ENCODE measurements at places on chromosomes 7 and 10.

DNA sequence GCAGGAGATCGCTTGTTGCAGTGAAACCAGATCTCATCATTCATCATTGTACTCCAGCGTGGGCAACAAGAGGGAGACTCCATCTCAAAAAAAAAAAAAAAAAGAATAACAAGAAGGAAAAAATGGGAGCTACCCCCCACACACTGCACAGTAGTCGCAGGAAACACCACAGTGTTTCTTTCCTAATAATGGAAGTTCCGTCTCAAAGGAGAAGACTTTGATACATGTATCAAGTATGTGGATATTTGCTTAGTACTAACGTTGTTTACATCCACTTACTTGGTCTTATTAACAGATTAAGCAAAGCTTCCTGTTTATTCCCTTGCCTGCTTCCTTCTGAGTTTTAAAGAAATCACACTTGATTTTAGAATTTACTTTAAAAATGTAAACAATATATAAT is 22.2 kb downstream of the YAE1 start:
- DNase-seq = no peak

DNA sequence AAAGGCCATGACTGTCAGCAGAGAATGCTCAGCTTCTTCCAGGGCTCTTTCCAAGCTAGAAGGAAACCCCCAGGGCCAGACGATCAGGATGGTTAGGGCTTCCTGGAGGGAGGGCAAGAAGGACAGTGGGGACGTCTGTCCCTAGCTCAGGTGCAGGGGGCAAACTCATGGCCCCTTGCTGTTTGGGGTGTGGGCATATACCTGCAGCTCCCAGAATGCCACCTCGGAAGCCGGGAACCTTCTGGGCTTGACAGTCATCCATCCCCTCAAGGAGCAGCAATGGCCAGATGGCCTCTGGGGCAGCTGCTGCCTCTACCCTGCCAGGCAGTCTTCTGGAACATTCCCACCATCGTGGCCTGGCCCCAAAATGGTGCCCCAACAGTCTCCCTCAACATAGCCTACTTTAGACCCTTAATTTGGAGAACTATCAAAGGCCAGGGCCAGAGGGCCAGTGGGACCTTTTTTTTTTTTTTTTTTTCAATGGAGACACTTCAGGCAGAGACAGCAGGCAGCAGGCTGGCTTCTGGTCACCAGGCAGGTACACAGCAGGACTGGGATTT is 40.2 kb upstream of the ZMIZ1 start:
- DNase-seq = no peak

DNA sequence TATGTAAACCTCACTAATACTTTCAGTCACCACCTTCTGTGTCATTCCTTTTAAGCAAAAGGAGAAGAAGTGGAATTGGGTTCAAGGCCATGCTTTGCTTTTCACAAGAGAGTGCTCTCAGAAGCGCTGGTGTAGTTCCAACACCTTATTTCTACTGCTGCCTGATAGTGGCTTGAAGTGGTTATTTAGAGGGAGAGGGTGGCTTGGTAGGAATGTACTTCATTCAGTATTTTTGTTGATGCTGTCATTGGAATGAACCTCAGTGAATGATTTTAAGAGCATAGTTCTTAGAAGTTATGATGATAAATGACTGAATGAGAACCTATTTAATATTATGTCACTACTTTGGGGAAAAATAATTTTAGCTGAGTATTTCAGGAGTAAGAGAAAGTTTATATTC is 396.7 kb downstream of the EXOC4 start:
- no peak for DNase-seq

DNA sequence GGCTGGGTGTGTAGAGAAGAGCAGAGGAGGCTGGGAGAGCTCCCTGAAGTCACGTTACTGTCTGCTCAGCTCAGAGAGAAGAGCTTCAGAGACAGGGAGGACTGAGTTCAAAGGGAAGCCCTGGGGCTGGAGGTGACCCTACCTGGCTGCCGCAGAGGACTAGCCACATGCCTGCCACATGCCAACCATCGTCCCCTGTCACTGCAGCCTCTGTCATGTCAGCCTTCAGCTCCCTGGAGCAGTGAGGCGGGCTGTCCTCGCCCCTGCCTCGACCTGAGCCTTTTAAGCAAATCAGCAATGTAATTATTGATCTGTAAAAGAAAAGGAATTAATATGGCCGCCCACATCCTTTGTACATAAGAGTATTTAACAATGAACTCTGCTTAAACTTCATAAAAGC is 89.3 kb upstream of the RET start:
- DNase-seq = no peak

DNA sequence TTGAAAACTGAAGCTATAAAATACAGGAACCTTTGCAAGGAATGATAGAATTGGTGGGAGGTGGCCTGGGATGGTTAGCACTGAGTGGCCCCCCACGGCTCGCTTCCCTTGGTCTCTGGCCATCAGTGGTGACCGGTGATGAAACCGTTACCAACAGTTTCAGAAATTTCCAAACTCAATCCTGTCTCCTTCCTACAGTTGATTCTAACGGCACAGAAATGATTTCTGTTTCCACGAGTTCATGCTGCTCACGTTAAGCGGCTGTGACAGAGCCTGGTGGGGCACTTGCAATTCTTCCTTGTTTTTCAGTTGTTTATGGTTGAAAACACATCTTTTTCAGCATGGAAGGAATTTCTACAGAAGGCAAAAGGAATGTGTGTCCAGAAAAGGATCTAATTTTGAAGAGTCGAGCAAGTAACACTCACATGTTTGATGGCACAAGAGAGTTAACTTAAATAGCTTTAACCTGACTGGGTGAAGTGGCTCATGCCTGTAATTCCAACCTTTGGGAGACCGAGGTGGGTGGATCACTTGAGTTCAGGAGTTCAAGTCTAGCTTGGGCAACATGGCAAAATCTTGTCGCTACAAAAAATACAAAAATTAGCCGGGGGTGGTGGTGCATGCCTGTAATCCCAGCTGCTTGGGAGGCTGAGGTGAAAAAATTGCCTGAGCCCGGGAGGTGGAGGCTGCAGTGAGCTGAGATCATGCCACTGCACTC is 100.1 kb downstream of the DNAJB6 start:
- DNase-seq = no peak

DNA sequence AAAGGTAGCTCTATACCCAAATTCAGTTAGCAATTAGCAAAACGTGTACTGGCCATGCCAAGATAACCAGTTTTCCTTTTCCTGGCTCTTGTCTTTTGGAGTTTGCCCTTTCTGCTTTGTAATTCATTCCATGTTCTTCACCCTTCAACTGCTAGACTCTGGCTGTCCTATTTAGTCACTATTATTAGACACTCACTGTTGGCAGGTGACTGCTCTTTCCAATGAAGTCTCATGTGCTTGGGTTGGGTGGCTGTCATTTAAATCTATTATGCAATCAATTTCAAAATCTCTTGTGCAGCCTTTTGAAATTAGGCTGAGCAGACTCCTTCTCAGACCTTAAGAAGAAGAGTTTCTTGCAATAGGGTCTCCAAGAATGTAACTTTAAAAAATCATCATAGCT is 266.5 kb downstream of the GPR158 start:
- DNase-seq = no peak

- DNase-seq = no peak
Observed at GRCh38 chr7:45105588-45106188, 5.8 kb downstream of the TBRG4 start.

DNA sequence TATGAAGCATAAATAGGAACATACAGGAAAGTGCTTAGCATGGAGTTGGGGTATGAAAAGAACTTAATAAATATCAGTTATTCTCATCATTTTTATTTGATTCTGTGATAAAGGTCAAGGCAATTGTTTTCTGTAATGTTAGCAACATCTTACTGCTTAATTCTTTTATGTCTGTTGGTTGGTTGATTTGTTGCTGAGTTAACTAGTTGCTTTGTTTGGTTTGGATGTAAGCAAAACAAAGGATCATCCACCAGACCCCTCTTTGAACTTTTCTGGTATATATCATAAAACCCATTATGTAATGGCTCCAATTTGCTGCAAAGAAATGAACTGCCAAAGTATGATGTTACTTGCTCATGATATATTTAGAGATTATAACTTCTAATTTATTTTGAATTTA is 44.5 kb downstream of the CH25H start:
- no peak for DNase-seq

- no peak for DNase-seq
Observed at GRCh38 chr10:132774181-132774901, 11.6 kb downstream of the NKX6-2 start.

DNA sequence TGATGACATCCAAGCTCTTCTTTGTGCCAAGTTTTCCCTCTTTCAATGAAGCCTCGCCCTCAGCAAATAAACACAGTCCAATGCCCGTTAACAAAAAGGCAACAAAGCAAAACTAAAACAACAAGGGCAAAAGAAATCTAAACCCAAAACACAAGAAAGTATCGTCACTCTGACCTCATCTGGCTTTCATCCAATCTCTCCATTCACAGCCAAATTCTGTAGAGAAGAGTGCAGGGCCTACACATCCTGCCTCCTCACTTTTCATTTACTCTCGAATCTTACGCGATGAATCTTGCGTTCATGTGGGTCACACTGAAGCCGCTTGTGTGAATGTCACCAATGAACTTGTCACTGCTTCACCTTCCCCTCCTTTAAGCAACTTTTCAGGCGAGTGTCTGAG is 15.9 kb upstream of the AKR1E2 start:
- DNase-seq = no peak

DNA sequence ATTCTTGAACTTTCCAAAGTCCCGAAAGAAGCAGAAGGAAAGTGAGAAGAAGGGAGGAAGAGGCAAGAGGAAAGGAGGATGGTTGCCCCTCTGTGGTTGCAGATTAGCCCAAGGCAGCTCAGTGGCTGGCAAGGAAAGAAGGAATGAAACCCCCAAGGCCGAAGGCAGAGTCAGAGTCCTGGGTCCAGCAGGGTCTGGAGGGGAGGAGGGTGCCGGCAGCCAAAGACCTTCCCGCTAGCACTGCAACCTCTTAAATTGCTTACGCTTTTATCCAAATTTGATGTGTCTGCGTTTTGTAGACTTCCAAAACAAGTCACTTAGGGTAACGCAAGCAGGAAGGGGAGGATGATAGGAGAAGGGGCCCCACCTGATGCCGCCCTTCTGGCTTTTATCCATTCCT is 7.4 kb upstream of the PFKP start:
- no peak for DNase-seq

DNA sequence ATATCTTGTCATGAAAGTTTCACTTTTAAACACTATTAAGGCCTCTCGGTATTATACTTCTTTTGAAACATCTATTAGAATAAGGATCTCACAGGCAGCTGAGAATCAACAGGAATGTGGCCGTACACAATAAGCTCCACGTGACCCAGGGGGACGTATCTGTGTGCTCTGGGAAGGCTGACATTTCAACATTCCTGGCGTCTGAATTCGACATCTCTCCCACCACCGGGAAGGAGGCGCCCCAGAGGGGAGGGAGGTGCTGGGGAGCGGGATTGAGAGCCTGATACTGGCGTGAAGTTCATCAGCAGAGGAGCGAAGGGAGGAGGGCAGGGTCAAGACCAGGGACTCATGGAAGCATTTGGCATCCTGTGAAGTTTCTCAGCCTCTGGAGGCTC is 401.3 kb downstream of the DNAJB6 start:
- no peak for DNase-seq

DNA sequence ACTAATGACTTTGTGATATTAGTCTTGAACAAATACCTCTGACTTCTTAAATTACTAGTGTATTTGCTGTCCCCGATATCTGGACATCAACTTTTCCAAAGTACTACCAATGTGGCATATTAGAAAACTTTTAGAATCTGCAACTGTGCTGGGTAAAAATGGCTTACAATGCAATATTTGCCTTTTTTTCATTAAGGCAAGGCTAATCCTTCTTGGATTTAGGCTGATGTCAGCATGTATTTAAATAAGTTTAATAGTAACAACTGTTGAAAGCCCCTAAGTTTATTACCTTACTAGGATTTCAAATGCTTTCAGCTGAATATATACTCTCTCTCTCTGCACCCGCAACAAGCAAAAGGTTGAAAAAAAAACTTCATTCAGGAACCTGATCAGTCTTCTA is 1232.3 kb downstream of the REEP3 start:
- DNase-seq = no peak

DNA sequence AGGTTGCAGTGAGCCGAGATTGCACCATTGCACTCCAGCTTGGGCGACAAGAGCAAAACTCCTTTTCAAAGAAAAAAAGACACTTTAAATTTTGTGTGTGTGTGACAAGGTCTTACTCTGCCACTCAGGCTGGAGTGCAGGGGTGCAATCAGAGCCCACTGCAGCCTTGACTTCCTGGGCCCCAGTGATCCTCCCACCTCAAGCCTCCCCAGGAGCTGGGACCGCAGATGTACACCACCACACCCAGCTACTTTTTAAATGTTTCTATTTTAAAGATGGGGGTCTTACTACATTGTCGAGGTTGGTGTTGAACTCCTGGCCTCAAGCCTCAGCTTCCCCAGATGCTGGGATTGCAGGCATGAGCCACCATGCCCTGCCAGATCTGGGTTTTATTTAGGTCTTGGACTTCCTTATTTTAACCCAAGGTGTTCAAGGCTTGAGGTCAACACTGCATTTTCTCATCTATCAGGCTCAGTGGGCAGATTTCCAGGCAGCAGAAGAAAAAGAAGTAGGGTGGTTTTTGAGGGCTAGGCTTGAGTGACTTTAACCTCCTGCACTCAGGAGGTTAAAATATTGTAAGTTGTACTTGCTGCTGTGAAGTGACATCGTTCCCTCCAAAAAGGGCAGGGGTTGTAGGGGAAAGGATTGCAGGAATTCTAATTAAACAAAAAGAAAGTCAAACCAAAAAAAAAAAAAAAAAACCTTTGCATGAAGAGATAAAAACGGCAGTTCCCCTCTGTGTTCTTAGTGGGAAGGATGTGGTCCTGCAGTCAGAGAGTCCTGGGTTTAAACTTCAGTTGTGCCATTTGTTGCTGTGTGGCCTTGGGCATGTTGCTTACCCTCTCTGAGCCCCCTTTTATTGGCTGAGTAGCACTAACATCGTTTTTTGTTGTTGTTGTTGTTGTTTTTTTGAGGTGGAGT is 71.5 kb downstream of the CARD11 start:
- DNase-seq = no peak

GRCh38 chr10:93190372-93190771 is 116.7 kb downstream of the CYP26A1 start:
- no peak for DNase-seq

GRCh38 chr7:74454021-74454924 is 567 bp downstream of the GTF2IRD1 start:
- no peak for DNase-seq

DNA sequence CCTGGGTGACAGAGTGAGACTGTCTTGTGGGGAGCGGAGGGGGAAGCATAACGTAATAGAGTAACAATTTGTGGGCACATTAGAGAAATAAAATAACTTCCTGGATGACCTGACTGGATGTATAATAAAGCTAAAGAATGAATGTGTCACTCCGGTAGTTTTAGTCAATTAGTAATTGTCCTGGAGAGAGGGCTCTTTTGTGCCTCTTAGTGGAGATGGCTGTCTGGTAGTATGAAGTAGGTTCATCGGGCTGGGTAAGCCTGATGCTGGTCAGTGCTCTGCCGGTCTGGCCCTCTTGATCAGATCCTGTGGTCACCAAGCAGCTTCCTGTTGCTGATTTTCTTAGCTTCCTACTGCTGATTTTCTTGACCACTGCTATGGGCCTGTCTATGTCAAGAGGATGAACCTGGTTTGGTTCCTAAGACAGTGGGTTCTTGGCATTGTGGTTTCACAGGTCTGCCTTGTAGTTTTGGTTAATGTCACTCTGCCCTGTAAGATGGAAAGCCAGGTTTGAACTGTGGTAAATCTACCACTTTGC is 34.1 kb downstream of the ZRANB1 start:
- no peak for DNase-seq

Measured in activated T-helper 1 cell treated with Interleukin-2 at 50 U/mL for 16 hours (primary cell).